ENCODE measurements at places on chromosomes 1 and 21.

- no peak for DNase-seq
These were observed 9.6 kb downstream of the DISC1 start for GRCh38 chr1:231636157-231636556.

GRCh38 chr1:65741993-65742392, 50.7 kb upstream of the PDE4B start:
- no peak for DNase-seq

- DNase-seq: no peak
These were observed 10.5 kb downstream of the FOXJ3 start for GRCh38 chr1:42324398-42325013.

GRCh38 chr1:37148663-37149062, 114.3 kb upstream of the GRIK3 start:
- DNase-seq: no peak

DNA sequence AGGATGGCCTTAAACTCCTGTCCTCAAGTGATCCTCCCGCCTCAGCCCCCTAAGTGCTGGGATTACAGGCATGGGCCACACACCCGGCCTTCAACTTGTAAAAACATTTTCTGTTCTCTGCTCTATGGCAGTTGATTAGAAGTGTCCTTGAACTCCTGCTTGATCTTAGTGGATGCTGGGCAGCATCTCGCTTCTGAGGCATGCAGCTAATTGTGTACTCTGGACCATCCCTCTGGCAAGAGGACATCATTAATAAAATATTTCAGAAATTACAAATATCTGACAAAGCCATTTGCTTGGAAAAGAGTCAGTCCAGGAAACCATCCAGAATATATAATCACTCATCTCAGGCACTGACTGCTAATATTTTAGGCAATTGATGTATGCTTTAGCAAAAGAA, 8.1 kb downstream of the NGF start:
- DNase-seq: no peak
